CD14-positive monocyte (primary cell): ENCODE measurements at places on chromosomes 1 and 21.
A peak's percentile ranks its signal among the peaks of the same experiment; 100 is the strongest.

GRCh38 chr1:70717656-70718055, 306.6 kb downstream of the CTH start:
- no peak for DNase-seq

DNA sequence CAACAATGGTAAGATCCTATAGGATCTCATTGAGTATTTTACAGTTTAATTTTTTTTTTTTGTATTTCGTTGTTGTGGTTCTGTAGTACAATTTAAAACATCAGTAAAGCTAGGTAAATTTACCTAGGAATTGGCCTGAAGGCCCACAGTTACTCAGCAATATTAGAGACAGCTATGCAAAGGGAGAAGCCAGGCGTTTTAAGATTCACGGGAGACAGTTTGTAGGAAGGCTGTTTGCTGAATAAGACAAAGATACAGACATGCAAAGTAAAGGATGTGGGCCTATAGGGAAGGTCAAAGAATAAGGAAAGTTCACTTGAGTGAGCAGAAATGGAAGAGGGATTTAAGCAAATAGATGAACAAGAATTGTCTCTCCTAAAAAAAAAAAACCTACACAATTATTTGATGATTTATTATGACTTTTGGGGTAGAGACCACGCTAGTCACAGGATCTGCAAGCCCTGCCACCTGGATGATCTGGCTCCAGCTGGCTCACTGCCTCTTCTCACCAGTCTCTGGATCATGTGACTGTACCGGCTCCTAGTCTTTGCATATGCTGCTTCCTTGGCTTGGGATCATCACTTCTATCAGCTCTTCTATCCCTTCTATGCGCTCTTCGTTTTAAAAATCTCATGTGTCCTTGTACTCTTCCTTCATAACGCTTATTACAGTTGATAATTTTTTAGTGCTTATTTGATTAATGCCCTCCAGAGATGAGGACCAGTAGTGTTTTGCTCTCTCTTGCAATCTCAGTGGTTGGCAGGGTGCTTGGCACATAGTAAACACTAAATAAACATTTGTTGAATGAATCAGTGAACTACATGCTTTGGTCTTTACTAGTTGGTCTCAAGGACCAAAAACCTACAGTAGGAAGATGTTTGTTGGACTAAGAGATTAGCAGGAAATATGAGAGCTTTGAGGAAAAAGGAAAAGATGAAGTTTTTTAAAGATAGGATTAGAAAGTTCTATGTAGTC, 14.1 kb downstream of the DYRK1A start:
- DNase-seq = no peak

- DNase-seq = peak; percentile 72
These were observed 6.9 kb downstream of the S100A12 start for GRCh38 chr1:153368495-153368894.

DNA sequence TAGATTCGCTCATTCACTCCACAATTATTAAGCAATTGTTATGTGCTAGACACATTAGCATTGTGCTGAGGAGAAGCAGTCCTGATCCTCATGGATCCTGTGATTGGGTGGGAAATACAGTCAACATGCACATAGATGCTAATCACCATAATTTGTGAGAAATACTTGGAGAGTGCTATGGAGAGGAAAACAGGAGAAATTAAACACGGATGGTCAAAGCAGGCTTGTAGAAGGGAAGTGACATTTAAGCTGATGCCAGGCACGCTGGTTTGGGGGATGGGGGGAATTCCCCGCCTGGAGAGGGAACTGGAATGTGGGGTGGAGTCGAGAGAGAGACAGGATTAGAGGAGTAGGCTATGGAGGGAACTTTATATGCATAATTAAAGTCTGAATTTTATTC, 52.2 kb upstream of the L1TD1 start:
- no peak for DNase-seq

DNA sequence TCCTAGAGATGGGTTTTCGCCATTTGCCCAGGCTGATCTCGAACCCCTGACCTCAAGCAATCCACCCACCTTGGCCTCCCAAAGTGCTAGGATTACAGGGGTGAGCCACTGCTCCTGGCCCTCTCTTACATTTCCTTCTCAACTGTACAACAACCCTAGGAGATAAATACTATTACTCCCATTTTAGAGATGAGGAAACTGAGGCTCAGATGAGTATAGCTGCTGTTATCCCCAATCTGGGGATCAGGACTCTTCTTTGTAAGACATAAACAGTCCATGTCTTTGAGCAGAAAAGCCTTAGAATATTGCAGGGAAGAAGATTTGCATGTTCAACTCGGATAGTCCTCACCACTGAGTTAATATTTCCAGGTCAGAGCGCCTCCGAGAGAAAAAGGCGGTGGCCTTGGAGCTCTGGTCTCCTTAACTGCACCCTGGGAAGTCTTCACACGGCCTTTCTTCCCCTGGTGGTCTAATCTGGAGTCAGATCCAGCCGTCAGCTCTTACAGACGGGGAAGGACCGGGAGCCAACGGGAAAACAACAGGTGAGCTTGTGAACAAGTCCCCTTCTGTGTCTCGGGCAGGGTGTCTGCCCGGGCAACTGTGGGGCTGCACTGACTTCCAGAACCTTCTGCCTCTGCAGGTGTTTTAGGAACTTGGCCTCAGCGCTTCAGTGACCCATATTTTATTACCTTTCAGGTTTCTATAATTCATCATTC, 5.9 kb upstream of the OLIG1 start:
- DNase-seq = no peak

DNA sequence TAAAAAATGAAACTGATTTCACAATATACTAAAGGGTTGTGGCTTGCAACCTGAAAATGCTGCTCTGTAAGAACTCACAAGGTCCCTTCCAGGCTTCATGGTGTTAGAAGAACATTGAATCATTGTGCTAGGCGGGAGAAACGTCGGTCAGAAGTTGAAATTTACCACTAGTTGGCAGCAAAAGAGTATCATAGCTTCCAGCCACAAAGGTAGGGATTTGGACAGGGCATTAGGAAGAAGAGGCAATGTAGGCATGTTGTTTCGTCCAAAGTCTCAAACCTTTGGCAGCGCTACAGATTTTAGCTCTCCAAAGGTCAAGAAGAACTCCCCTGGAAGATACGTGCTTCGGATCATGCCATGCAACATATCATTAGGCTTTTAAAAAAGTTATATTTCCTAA, 62.5 kb upstream of the ZP4 start:
- DNase-seq = no peak

GRCh38 chr1:11373895-11374747, 101.1 kb downstream of the UBIAD1 start:
- DNase-seq = no peak

- DNase-seq = no peak
These were observed 619.3 kb downstream of the PTPRU start for GRCh38 chr1:29855561-29856160.

DNA sequence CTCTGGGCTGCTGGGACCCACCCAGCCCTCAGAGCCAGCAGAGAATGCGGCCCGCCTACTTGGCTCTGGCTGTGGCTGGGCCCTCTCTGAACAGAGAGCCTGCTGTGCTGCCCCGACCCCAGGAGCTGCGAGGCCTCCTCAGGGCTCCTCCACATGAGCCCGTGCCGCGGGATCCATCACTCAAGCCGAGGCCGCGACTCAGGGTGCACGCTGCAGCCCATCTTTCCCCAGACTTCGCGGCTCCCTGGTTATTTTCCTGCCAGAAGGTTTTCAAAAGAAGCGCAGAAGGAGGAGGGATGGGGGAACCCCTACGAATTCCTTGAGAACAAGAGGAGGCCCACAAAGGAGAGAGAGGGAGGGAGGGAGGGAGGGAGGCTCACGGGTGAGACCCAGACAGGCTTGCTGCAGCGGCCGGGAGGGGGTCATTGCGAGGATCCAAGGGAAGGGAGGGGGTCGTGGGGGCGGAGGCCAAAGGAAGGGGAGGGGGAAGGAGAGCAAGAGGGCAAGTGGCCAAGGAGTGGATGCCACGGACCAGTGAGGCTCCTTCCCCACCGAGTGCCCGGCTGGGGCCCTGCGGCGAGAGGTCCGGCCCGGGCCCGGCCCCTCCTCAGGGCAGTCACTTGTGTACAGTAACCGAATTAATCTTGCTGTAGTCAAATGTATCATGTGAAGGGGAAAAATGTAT, 146.8 kb downstream of the CASZ1 start:
- DNase-seq = no peak

GRCh38 chr1:60930130-60930529, 152.2 kb upstream of the NFIA start:
- DNase-seq = no peak

GRCh38 chr1:81801651-81802456, 1.1 kb downstream of the ADGRL2 start:
- DNase-seq = no peak

DNA sequence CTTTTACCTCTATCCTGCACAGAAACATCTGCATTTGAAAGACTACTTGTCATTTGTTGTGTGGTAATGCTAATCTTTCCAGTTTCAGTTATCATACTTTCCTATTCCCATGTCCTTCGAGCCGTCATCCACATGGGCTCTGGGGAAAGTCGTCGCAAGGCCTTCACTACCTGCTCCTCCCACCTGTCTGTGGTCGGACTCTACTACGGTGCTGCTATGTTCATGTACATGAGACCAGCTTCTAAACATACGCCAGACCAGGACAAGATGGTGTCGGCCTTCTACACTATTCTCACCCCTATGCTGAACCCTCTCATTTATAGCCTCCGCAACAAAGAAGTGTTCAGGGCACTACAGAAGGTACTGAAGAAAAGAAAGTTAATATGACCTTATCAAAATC, 8.3 kb downstream of the OR2M4 start:
- DNase-seq = no peak

DNA sequence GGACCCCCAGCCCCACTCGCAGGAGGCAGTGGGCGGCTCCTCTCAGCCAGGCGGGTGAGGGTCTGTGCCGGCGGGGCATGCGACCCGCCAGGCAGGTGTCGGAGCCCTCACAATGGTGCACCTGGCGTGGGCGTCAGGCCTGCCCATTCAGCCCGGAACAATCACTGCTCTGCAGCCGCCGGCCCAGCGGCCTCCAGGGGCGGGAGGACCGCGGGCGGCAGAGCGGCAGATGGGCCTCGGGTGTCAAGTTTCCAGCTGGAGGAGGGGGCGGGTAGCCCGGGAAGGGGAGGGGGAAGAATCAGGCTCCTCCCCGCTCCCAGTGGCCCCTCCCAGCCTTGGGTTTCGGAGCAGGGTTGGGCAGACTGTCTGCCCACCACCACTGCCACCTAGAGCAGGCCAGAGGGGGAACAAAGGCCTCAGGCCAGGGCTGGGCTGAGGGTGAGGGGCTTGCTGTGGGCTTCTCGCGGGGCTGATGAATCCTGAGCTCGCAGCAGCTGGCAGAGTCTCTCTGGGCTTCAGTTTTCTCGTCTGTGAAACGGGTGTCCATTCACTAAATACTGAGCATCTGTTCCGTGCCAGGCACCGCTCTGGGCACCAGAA, 39.5 kb upstream of the CASZ1 start:
- DNase-seq = no peak

DNA sequence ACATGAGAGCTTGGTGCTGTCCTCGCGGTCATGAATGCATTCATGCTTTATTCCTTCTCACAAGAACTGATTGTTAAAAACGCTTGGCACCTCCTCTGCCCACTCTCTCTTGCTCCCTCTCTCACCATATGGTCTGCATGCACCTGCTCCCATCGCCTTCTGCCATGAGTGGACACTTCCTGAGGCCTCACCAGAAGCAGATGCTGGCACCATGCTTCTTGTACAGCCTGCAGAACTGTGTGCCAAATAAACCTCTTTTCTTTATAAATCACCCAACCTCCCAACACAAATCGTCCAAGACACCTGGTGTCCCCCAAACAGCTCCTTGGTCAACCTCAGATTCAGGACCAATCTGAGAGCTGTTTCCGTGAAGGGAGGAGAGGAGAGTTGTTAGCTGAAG, 43.3 kb upstream of the PCBP3 start:
- no peak for DNase-seq

DNA sequence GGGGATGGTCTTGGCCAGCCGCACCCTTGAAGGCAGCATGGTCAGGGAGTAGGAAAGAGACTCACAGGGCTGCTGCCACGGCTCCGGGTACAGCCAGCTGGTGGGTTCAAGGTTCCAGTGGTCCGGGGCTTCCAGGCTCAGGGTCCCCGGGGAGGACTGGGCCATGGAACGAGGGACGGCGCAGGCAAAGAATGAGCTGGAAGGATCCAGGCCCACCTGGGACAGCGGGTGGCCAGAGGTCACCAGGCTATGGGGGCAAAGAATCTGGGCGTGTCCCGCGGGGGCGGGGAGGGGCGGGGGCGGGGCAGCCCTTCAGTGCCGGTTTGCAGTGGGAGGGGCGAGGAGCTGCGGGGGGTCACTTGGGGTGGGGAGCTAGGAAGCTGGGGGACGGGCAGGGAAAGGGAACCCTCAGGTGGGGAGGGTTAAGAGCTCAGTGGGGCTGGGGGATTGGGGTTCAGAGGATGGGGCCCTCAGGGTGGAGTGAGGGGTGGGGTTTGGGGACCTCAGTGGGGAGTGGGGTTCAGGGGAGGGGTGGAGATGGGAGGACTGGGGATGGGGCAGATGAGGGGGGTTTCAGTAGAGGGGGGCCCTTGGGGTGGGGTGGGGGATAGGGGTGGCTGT, at the start of gene DNMT3L:
Gene DNMT3L (minus strand): TSS at position 223 of the 621 bp plus-strand sequence. CDS start 638 bp downstream, outside the sequence.
- no peak for DNase-seq

DNA sequence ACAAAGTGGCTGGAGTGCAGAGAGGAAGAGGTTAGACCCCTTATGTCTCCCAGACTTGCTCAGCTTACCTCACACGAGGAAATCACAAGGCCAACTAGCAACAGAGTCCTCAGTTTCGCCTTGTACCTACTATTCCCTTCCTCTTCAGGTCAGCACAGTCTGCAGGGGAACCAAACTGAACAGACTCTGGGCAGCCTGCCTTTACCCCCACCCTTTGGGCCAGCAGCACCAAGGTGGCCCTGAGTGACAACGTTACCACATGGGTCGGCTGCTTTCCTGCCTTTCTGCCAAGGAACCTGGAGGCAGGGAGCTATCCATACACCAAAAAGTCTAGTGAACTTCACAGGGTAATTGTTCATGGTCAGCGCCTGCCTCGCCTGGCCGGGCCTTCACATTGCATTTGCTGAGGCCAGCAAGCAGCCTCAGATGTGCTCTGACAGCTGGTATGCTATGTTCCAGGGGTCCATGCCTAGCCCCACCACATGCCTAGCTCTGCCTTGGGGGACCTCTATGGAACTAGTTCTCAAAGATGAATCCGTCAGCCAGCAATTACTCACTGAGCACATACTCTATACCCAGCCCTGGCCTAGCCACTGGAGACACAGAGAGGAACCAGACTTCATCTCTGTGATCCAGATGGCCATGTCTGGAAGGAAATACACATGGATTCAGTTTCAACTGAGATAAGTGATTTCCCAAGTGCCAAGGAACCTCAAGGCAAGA, 69.6 kb downstream of the DMAP1 start:
- DNase-seq = no peak

GRCh38 chr1:156356875-156357534, 12.0 kb upstream of the RHBG start:
- peak; percentile 34 for DNase-seq

- no peak for DNase-seq
These were observed 17.5 kb upstream of the OTUD3 start for GRCh38 chr1:19864570-19865160.

GRCh38 chr1:3372317-3372716, 82.1 kb upstream of the ARHGEF16 start:
- no peak for DNase-seq

- no peak for DNase-seq
These were observed 18.1 kb upstream of the SLC19A1 start for GRCh38 chr21:45560106-45561021.

GRCh38 chr1:150560576-150561253, 11.5 kb downstream of the ADAMTSL4 start:
- peak; percentile 79 for DNase-seq

GRCh38 chr1:228830954-228831481, 95.7 kb downstream of the RHOU start:
- no peak for DNase-seq
